ENCODE measurements at places on chromosomes 11 and 22.

GRCh38 chr11:118928870-118929500, 3.3 kb upstream of the BCL9L start:
- DNase-seq, result no peak

DNA sequence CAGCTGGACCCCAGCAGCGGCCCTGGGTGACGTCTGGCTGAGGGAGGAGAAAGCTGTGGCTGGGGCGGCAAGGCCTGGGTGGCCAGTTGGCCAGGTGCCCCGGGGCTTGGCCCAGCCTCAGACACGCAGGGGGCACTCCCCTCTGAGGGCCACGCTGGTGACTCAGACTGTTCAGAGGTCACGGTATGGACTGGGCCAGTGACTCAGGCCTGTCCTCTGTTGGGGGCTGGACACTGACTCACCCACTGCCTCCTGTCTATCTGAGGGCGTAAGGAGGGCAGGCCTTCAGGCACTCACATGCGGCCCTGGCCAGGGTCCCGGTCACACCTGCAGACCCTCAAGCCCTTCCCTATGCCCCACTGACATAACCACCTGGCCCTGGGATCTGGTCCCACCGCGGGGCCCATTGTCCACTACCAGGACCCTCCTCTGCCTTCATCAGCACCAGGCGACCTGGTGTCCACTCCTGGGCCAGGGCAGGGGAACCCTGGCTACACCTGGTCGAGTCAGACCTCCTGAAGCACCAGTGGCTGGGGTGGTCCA, 3.7 kb upstream of the MUC5AC start:
- no peak for DNase-seq

- DNase-seq, result no peak
These were observed 234.0 kb upstream of the ZC3H12C start for GRCh38 chr11:109859045-109859724.

DNA sequence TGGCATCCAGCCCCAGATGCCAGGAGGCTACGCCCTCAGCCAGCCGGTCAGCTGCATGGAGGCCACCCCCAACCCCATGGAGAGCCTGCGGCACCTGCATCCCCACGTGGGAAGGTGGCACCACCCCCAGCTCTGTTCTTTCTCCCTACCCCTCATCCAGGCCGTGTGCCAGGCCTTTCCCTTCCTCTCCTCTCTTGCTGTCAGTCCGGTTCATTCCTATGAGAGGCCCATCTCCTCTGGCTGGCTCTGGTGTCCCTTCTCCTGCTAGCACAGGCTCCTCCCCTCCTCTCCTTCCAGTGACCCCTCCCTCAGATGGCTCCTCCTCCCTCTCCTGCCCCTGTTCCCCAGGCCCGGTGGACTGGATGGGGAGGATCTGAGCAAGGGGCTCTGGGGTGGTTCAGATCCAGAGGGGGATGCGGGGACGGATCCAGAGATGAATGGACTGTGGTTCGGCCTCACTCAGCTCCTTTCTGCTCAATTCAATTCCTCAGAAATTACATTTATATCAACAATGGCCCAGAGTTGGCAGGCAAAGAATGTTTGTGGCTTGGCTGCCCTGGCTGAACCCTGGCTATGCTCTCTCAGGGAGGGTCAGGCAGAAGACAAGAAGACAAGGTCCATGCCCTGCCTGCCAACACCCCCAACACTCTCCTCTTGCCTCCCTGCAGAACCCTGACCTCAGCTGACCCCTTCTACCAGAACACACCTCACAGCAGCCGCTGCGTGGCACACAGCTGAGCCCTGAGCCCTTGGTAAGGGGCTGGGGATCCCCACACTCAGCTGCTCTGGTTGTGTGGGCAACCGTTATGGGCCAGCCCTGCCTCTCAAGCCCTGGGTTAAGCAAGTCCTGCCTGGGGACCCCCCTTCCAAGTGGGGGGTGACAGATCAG, 18.5 kb upstream of the LRRC10B start:
- DNase-seq, result no peak

GRCh38 chr11:46599340-46600193, 5.7 kb upstream of the AMBRA1 start:
- DNase-seq, result no peak

DNA sequence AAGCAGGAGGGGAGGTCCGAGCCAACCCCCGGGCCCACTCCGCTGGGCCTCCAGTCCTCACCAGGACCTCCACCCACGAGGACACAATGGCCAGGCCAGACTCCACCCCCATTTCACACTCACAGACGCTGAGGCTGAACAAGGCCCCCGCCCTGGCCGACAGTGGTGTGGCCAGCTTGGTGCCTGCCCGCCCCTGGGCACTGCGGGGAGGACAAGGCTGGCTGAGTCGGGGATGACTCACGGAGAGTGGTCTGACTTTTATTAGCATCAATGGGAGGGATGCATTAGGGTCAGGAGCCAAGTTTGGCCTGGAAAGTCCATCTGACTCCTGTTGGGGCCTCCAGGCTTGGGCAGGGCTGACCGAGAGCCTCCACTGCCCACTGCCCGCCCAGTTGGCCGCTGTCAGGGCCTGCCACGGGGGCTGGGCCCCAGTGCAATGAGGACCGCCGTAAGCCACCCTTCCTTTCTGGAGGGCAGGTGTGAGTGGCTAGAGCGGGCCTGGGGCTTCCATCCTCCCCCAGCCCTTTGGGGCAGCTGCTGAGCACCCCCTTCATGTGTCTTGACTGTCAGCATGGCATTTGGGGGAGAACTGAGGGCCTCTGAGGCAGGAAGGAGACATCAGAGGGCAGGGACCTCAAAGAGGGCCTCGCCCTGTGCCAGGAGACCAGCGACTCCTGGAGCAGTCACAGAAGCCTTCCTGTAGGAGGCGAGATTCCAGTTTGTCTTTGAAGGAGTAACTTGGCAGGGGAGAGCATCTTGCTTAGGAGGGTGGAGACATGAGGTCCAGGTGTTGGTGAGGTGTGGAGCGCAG, 10.6 kb downstream of the TSPAN32 start:
- no peak for DNase-seq

GRCh38 chr11:86255896-86256295, 11.3 kb downstream of the EED start:
- no peak for DNase-seq

- no peak for DNase-seq
These were observed 27.5 kb downstream of the MAML2 start for GRCh38 chr11:96315476-96315875.

DNA sequence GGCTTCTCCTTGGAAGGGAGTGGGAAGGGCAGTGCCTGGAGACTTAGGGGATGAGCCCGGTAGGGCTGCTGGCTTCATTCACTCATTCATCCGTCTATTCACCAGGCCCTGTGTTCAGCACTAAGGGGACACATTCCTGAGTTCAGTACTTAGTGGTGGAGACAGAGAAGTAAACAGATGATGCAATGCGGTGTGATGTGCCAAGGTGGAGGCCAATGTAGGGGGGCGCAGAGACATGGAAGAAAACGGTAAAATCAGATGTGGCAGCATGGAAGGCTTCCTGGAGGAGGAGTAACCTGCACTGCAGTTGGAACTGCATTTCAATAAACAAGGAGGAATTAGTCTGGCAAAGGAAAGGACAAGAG, 21.3 kb downstream of the GRIK4 start:
- DNase-seq, result no peak

- no peak for DNase-seq
These were observed 58.6 kb downstream of the KDM2A start for GRCh38 chr11:67177399-67178281.

DNA sequence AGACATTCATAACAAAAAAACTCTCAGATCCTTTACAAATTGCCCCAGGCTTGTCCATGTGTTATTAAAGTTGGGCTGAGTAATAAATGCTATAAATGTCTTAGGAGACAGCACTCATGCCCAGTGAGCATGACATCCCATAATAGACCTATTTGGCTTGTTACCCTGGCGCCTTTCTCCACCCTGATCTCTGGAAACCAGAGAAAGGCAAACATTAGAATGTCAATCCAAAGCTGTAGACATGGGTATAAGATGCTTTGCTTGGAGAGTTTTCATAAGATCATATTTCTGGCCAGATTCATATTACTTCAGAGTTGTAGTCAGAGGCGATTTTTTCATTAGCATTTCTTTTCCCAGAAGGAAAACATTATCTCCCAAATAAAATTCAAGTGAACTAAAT, 161.3 kb upstream of the UBASH3B start:
- DNase-seq, result no peak

DNA sequence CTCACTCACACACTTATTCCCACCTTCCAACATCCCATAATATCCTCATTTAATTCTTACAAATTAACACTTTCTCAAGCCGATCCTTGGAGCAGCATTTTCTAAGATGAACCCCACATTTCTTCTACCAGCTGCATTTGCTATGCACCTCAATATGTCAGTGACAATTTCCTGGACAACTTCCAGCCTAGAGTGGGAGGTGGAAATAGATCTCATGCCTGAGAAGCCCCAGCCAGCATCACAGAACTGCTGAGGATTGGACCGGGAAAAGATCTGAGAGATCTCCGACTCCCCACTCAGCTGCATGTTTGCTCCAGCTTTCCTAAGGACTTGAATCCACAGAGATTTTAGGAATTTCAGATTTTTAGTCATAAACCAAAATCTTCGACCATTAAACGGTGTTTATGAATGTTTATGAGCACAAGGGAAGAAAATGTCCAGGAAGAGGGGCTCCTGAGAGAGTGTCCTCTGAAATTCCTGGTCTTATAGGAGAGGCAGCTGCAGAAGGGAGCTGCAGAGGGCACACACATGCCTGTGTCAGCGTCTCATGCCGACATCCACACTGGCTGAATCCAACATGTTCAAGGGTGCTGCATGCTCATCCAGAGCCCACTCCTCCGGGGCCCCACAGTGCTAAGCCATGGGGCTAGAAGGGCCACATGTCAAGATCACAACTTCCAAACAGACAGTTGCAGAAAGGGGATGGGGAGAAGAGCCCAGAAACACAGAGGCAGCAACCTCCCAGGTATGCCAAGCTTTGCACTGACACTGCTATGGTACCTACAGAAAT, 68.6 kb downstream of the MICAL3 start:
- no peak for DNase-seq

DNA sequence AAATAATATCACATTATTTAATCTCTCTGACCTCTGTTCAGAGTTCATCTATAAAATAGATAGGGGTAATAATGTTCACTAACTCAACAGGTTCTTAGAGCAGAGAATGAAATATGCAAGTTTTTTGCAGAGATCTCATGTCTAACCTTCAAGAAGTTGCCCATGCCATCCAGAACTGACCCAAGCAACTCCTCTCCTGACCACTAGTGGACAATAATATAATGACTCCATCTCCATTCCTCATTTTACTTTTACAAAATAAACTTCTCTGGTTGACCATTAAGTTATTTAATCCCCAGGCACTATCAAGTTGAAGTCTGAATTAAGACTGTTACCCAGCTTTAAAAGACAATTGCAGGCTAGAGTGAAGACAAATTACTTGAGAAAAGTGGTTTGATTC, 382.6 kb downstream of the KCNA4 start:
- DNase-seq, result no peak

DNA sequence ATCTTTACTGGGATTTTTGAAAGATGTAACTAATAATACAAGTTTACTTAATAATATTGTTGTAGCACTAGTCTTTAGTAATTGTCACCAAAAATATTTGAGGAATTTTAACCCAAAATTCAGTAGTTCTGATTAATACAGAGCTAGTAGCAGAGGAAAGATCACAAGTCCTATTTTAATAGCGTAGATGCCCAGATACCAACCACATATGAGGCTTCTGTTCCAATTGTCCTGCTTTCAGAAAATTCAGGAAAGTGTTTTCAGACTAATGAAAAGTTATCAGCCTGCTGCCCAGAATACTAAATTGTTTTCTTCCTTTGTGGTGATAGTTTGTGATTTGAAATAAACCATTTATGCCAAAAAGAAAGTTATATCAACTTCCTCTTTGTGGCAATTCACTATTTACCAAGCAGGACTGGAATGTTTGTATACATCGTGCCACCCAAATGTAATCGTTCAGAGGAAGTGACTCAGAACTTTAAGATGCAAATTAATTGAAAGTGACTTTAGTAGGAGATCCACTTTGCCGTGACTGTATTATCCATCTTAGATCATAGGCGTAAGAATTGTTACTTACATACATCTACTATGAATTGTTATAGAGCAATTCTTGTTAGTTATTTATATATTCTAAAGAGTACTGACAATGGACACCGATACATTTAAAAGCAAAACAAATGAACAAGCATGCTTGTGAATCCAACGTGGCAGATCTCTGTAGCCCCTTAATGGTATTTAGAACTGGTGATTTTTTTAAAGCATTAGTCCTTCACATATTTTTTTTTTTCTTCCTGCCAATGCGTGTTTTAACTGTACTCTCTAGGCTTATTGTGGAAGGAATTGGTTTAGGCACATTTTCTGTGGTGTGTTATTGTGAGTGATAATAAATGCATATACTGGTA, 231.0 kb downstream of the DDX10 start:
- no peak for DNase-seq

DNA sequence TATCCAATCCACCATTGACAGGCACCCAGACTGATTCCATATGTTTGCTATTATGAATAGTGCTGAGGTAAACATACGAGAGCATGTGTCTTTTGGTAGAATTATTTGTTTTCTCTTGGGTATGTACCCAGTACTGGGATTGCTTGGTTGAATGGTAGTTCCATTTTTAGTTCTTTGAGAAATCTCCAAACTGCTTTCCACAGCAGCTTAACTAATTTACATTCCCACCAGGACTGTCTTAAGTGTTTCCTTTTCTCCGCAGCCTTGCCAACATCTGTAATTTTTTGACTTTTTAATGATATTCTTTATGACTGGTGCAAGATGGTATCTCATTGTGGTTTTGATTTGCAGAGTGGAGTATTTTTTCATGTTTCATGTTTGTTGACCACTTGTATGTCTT, 8.3 kb downstream of the FDX1 start:
- DNase-seq, result no peak

DNA sequence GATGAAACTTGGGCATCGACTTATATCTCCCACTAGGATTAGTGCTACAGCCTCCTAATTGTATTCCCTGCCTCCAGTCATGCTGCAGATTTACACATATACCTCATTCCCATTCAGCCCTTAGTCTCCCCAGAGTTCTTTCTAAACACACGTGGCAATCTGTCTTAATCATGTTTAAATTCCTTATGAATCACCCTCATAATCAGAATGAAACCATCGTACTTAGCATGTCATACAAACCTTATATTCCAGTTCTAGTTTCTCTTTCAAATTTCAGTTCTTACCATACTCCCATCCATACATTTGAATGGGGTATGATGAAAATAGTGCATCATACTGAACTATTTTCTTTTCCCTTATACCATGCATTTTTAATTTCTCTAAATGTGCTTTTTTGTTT, 6.0 kb upstream of the OR10A2 start:
- no peak for DNase-seq

DNA sequence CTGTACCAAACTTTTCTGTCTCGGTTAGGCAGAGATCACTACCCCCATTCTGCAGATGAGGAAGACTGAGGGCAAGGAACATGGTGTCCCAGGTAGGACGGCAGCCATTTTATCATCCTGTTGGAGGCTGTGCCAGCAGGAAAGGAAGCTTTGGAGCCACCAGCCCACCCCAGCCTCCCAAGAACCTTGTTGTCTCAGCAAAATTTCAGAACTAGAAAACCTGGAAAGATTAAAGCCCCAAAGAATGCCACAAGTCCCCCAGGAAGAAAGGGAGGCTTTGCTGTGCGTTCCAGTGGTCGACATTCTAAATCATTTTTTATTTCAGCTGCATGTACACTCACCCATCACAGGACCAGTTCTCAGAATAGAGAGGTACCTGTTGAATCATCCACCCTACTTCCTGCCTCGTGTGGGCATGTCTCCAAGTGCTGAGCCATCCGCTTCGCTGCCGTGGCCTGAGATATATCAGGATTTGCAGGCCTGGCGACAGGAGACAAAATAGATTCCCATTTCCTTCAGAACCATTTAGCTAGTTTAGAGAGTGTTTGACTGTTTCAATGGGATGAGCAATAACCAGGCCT, 13.0 kb upstream of the EIF3D start:
- DNase-seq, result no peak

- no peak for DNase-seq
These were observed 10.6 kb downstream of the RPL3 start for GRCh38 chr22:39308614-39309363.
